ENCODE measurements at places on chromosomes 16 and 17.

DNA sequence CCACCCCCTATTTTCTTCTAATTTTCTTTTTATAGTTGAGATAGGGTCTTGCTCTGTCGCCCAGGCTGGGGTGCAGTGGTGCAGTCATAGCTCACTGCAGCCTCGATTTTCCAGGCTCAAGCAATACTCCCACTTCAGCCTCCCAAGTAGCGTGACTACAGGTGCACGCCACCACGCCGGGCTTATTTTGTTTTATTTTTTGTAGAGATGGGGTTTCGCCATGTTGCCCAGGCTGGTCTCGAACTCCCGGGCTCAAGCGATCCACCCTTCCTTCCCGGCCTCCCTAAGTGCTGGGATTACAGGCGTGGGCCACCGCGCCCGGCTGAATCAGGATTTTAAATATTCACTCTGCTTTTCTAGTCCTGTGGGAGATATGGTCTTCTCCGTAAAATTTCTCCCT lies 941 bp upstream of the GDPD1 start:
- no peak for DNase-seq

GRCh38 chr17:79249929-79250521 lies 175.4 kb downstream of the ENGASE start:
- no peak for DNase-seq

DNA sequence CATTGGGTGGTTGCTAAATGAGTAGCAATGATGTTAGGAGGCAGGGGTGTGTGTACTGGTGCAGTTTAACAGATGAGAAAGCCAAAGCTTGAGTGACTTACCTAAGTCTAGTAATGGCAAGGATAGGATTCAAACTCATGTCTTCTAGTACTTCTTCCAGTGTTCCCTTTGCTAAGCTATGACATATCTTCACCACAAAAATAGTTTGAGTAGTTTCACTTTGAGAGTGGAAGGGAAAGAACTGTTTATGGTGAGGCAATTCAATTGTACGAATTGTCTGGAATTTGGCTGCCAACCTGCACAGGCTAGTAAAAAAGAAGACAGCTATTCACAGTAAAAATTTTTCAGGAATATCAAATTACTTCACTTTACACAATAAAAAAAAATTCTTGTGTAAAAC lies 138.0 kb downstream of the NLK start:
- DNase-seq, result no peak

GRCh38 chr17:73255671-73256181 lies 6.0 kb downstream of the CPSF4L start:
- DNase-seq, result peak; percentile 17

DNA sequence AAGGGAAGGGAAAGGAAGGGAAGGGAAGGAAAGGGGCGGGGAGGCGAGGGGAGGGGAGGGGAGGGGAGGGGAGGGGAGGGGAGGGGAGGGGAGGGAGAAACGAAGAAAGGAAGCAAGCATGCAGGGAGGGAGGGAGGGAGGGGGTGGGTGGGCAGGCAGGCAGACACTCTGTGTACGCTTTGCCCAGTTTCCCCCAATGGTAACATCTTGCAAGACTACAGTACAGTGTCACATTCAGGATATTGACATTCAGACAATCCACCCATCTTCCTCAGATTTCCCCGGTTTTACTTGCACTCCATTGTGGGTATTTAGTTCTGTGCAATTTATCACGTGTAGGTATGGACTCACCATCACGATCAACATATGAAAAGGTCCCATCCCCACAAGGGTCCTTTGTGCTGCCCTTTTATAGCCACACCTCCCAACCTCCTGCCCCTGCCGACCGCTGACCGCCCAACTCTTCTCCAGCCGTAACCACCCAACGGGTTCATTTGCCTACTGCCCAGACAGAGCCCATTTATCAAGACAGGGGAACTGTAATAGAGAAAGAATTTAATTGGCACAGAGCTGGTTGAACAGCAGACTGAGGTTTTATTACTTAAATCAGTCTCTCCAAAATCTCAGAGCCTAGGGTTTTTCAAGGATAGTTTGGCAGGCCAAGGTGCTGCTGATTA lies 91.4 kb upstream of the FA2H start:
- DNase-seq, result no peak

GRCh38 chr17:14712611-14713021 lies 411.7 kb downstream of the HS3ST3B1 start:
- no peak for DNase-seq

DNA sequence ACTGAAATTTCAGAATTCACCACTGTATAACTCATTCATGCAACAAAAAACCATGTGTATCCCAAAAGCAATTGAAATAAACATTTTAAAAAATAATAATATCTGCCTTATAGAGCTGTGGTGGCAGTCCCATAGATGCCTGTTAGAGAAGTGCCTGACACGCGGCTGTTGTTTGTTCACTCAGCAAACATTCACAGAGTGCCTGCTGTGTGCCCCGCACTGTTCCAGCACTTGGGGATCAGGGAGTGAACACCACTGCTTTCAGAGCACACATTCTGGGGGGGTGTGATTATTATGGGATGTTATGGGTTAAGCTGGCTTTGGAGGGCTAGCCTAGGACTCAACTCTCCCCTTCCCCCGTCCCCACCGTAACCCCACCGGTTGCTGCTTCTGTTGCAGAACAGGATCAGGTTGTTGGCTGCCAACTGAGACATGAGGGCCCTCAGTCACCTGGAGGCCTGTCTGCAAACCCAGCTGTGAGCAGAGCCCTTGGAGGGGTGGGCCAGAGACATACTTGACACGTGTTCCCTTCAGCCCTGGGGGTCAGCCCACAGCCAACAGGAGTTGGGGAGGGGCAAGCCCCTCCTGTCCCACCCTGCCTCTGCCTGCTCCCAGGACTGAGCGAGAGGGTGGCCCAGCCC lies 103.3 kb upstream of the CIBAR2 start:
- no peak for DNase-seq
